ENCODE measurements at places on chromosomes 11 and 22. TPM values are rescaled to one million over a fixed set of nuclear protein-coding genes. Genes with fewer than 3 reads are reported as not detected.

Gene CCDC81
- 1.5 TPM for total RNA-seq

Gene CDC42EP2
- total RNA-seq, result 20.9 TPM

Gene LARGE2
- not detected for total RNA-seq

DNA sequence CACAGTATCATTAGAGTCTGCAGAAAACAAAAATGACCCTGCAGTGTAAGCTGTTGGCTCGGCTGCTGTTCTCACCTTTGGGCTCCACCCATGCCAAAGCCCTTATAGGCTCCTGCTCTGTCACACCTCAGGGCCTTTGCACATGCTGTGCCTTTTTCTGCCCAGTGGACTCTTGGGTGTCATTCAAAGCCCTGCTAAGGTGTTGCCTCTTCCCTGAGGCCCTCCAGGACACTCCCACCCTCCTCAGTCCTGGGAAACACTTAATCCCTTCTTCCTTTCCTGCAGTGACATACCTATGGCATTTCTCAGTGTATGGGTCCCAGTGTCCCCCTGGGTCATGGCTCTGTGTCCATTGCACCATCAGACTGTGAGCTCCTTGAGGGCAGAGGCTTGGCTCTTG lies 29.1 kb upstream of the CACNG2 start:
- H3K27ac ChIP-seq, result no peak overlapping the region
- H3K36me3 ChIP-seq, result no peaks in the 10 kb centered on the region
- no peaks in the 10 kb centered on the region for H3K4me1 ChIP-seq
- H3K4me3 ChIP-seq, result no peak overlapping the region
- H3K27me3 ChIP-seq, result no peaks in the 10 kb centered on the region
- no peak for DNase-seq

- H3K4me1 ChIP-seq, result no peaks in the 10 kb centered on the region
- no peaks in the 10 kb centered on the region for H3K27me3 ChIP-seq
- peak overlapping the region; percentile 43 for H3K27ac ChIP-seq
- peaks cover 8% of the 10 kb centered on the region for H3K36me3 ChIP-seq
- no peak overlapping the region for H3K4me3 ChIP-seq
Measured at GRCh38 chr22:31099386-31099785, 8.0 kb downstream of the SELENOM start.
